Stimulated activated CD4-positive, alpha-beta T cell treated with anti-CD3 and anti-CD28 coated beads, TNF-alpha, amount 100 ng/mL, for 24 hours (primary cell): ENCODE measurements at places on chromosomes 7 and 10.

DNA sequence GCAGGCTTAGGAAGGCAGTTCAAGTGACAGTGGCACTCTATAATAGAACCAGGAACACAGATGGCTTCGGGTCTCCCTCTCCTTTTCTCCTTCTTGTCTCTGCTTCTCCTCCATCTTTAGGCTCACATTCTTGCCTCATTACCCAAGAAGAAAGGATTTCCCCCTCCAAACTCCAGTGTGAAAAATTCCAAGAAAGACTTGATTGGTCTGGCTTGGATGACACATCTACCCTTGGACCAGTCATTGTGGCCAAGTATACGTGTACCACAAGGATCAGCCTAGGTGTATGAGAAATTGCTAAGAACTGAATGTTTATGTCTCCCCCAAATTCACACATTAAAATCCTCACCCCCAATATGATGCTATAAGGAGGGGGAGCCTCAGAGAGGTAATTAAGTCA, 53.9 kb downstream of the PRTFDC1 start:
- DNase-seq = no peak

GRCh38 chr7:78400038-78400437, 601.5 kb downstream of the PHTF2 start:
- DNase-seq = no peak

GRCh38 chr7:134712196-134712595, 65.5 kb downstream of the BPGM start:
- no peak for DNase-seq

- no peak for DNase-seq
These were observed 87.8 kb downstream of the TAF3 start for GRCh38 chr10:7906128-7906527.

GRCh38 chr10:121436630-121437341, 161.5 kb downstream of the FGFR2 start:
- no peak for DNase-seq
